ENCODE measurements at places on chromosomes 4 and X. TPM values are rescaled to one million over a fixed set of nuclear protein-coding genes. Genes with fewer than 3 reads are reported as not detected.

DNA sequence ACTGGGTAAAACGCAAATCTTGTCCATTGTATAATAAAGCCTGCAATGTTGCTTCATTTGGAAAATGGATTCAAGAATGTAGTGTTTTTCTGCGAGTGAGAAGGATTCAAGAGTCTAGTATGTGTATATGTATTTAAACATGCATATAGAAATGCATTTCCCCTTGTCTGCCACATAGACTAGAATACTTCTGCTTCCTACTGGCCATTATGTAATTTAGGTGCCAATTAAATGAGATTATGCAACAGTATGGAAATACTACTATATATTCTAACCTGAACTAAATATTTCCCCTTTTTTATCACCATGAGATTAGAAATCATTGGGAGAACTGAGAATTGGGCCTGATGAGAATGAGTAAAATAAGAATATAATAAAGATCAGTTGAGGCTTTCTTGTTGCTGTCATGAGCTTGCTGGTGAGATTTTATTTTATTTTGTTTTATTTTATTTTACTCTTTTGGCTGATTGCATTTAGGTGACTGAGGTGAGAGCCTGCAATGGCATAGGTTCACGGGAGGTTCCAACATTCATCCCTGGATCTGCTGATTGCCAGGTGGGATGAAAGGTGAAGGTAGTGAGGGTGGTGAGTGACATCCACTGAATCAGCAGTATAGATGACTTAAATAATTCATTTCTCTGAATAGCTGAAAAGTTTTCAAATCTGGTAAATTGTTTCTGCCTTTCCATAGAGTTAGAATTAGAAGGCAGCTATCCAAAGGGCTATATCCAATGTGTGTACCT lies 95.6 kb upstream of the SLC4A4 start:
- no peak for DNase-seq

The FAM47B gene
- polyA plus RNA-seq: not detected

DNA sequence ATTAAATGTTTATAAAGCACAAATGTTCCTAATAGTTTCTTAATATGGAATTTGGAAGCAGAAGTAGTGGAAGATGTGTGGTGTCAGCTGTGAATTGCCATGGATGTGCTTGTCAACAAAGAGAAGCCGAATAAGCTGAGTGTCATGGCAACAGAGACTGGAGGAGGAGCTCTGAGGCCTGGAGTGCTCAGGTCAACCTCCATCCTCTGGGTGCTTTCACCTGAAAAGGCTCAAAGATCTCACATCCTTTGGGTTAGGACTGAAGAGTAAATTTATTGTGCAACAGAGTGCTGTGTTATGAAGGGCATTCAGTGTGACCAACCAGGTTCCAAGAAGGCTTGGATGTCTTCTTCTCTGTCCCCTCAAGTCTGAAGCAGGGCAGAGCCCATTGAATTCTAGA lies 18.7 kb downstream of the SGMS2 start:
- DNase-seq: no peak

The AGTR2 gene
- polyA plus RNA-seq: not detected

GRCh38 chrX:18179446-18179845 lies 41.2 kb downstream of the BEND2 start:
- no peak for DNase-seq

DNA sequence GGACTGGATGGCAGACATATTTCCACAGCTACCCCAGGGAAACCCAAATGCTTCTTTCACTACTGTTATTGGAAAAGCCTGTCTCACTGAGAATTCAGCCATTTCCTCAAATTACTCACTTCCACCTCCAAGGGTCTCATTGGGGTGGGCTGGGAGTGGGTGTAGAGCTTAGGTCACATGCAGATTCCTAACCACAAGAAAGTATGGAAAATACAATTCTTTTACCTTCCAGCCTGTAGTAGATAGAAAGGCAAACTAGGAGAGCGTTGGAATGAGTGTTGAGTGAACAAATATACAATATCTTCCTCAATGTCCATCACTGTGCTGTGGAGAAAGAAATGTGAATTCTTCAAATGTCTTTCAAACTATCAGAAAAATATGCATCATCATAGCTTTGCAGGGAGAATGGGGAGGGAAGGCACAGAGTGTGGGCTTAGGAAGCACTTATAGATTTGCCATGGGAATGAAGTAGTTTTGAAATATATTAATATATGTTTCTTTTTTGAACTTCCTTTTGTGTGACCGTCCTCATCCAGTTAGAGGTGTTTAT lies 245.3 kb upstream of the JADE1 start:
- no peak for DNase-seq

GRCh38 chrX:154507673-154508383 lies 8.2 kb downstream of the FAM3A start:
- DNase-seq: no peak

DNA sequence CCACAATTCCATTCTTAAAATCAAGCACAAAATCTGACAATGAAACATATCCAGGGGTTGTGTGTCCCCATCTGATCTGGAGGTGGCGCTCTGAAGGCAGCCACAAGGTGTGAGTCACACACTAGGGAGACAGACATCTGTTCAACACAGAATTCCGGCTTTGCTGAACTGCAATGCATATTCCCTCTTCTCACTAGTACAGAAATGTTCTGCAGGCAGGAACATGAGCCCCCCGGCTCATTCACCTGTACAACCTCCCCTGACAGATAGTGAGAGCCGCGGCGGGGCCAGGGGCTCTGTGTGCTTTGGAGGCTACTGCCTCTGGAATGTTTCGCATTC lies 41.9 kb downstream of the WDR1 start:
- no peak for DNase-seq

The NSUN7 gene
- polyA plus RNA-seq: not detected

DNA sequence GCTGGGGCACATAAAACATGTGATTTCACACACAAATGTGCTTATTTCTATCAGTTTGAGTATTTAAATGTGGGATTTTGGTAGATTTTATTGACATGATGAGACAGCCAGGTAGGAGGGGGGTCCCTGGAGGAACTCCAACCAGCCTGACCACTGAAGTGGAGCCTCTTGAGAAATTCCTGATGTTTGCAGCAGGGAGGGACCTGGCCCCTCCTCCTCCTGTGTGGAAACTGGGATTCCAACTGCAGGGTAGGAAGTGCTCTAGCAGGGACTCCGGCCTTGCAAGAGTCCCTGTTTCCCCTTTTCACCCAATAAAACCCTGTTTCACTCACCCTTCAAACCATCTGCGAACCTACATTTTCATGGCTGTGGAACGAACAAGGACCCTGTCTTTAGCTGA lies 2224.0 kb upstream of the AGA start:
- DNase-seq: no peak

The CLDN2 gene
- polyA plus RNA-seq: not detected

GRCh38 chrX:53356186-53356585 lies 66.3 kb downstream of the SMC1A start:
- DNase-seq: peak; percentile 23

DNA sequence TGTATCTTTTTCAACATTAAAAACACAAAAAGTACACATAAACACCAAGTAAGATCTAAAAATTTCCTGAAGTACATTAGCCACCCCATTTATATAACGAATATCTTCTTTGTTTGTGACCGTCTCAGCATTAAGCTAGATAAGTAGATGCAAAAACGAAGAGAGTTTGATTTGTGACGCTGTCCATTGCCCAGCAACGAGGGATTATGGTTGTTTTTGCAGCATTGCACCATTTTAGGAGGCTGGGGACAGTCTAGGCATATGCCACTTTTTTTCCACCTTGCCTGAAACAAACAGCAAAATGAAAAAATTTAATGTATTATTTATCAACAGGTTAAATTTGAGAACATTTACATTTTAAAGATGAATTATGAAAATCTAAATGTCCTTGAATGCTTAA lies 12.0 kb upstream of the IGSF1 start:
- DNase-seq: no peak
